ENCODE measurements at places on chromosomes 2 and 18.

GRCh38 chr2:1728821-1729220 is 15.5 kb downstream of the PXDN start:
- no peak for DNase-seq

GRCh38 chr2:167940346-167940725 is 307.1 kb downstream of the STK39 start:
- DNase-seq, result no peak

DNA sequence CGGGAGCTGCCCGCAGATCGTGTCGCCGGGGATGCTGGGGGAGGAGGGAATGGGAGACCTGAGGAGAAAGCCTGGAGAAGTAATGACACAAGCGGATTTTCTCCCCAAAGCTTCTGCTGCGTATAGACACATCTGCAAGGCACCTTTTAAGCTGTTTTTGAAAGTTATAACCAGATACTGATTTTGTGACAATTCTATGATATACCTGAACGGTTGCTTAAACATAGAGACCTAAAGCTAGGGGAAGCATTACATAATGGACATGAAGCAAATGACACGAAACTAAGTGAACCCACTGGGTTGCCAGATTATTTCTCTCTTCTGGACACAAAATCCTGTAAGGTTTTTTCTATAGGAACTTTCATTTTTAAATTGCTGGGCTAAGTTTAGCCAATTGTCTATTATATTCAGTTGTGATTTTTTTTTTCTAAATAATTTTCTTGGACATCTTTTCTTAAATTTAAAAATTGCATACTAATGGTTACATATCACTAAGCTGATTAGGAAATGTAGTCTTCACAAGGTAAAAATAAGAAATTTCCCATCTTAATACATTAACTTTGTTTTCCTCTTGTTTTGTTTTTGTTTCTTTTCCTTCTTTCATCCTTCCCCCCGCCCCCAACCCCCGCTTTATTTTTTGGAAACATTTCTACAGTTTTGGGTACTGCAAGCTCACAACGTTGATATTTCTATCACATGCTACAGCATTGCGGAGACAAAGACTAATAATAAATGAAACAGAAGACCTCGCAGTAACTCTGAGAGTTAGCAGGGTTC is 1.3 kb downstream of the OSBPL6 start:
- no peak for DNase-seq

DNA sequence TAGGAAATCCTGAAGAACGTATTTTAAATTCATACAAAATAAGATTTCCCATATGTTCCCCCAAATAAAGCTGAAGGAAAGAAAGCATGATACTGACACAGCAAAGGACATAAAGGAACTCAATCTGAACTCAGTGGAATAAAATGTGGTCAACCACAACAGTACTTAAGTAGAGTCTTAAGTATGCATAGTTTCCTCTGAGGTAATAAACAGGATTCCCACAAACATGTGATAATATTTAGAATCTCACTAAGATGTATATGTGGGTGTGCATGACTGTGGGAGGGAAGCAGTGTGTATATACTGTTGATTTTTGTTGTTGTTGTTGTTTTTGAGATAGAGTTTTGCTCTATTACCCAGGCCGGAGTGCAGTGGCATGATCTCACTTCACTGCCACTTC is 69.3 kb downstream of the NOL10 start:
- DNase-seq, result peak; percentile 41

GRCh38 chr18:21300035-21300907 is 58.2 kb downstream of the GREB1L start:
- DNase-seq, result no peak

- no peak for DNase-seq
These were observed 5.1 kb downstream of the TIMM21 start for GRCh38 chr18:74153377-74153776.

All from CD4-positive, alpha-beta T cell treated with Interleukin-17A for 1 hour (primary cell).